ENCODE measurements at places on chromosomes 7 and 10.

DNA sequence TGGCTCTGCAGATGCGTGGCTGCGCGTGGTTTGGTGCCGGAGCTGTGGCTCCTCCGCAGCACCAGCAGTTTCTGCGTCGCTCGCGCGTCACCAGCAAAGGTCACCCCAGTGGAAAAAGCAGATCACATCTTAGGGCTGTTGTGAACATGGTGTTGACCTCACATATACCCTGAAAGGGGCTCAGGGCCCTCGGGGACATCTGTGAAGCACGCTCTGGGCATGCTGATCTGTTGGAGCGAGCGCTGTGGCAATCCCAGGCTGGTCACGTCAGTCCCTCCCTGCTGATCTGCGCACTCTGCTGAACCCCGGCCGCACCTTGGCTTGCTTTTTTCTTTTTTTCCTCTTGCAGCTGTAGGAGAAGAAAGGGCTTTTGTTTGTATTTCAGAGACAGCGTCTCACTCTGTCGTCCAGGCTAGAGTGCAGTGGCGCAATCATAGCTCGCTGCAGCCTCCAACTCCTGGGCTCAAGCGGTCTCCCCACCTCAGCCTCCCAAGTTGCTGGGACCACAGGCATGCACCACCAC, 33.3 kb upstream of the AP5Z1 start:
- peaks cover 64% of the 10 kb centered on the region for H3K4me1 ChIP-seq
- no peak overlapping the region for H3K27ac ChIP-seq
- DNase-seq: no peak

DNA sequence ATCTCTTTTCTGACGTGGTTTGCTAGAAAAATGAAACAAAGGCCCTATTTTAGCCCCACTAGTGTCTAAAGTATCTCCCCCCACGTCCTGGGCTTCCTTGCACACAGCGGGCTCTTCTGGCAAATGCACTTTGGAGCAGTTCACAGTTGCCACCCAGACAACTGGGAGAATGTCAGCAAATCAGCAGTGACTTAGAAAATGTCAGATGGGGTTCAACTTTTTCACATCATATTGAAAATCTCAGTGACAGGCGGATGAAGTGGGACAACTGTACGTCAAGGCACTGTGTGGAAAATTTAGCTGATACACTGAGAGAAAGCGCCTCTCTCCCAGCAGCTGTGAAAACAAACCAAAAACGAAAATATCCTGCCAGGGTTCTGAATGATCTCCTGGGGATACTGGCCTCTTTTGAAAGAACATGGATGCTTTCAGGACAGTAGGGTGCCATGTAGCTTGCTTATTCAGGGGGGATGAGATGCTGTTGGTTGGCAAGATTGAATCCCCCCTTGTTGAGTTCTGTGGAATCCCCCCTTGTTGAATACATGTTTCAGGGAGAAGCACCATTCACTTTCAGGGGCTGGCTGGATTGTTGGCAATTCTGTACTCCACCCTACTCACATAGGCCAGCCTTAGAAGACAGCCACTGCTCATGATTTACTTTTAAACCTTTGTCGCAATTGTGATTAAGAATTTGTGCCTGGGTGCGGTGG, 372.8 kb upstream of the CELF2 start:
- peaks cover 14% of the 10 kb centered on the region for H3K4me1 ChIP-seq
- no peak overlapping the region for H3K4me3 ChIP-seq
- no peak for DNase-seq
- H3K27me3 ChIP-seq: no peaks in the 10 kb centered on the region
- H3K27ac ChIP-seq: no peak overlapping the region

- no peaks in the 10 kb centered on the region for H3K36me3 ChIP-seq
- H3K4me3 ChIP-seq: no peak overlapping the region
- no peaks in the 10 kb centered on the region for H3K27me3 ChIP-seq
- no peak for DNase-seq
- H3K27ac ChIP-seq: no peak overlapping the region
Observed at GRCh38 chr7:90216080-90216674, 4.6 kb downstream of the STEAP2 start.

GRCh38 chr10:31101123-31101522, 69.5 kb upstream of the ZNF438 start:
- H3K4me3 ChIP-seq: no peak overlapping the region
- DNase-seq: no peak
- no peak overlapping the region for H3K27ac ChIP-seq
- H3K4me1 ChIP-seq: no peaks in the 10 kb centered on the region
- H3K27me3 ChIP-seq: no peaks in the 10 kb centered on the region

DNA sequence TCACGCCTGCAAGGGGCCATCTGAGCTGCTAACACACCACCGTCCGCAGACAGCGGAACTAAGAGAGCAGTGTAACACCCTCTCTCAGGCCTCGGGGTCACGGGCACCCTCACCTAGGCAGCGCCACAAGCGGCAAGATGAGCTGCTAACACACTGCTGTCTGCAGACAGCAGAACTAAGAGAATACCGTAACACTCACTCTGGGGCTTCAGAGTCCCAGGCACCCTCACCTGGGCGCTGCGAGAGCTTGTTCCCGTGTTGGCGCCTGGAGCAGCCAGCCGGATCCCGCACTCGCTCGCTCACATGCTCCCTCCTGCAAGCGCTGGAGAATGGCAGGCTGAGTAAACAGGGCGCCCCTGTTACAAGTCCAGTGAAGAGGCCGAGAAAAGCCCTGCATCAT, 160.2 kb downstream of the SRPK2 start:
- no peaks in the 10 kb centered on the region for H3K27me3 ChIP-seq
- no peak overlapping the region for H3K27ac ChIP-seq
- H3K36me3 ChIP-seq: no peaks in the 10 kb centered on the region
- H3K4me3 ChIP-seq: no peak overlapping the region
- peaks cover 18% of the 10 kb centered on the region for H3K4me1 ChIP-seq

- no peaks in the 10 kb centered on the region for H3K36me3 ChIP-seq
Observed at GRCh38 chr7:101781439-101781838, 36.0 kb upstream of the CUX1 start.

DNA sequence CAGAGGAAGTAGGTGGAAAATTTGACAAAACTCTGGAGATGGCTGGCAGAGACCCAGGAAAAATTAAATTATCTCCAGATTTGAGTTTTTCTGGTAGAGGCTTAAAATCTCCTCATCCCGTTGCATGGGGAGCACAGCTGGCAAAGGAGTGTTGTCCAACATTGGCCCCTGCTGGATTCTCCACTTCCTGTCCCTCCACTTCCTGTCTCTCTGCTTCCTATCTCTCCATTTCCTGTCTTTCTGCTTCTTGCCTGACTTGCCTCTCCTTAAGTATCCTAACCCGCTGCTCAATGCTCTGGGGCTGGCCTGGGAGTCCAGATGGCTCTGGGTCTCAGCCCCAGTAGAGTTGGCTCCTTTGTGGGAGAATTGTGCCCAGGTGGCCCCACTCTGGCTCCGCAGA, 65.8 kb upstream of the EMX2 start:
- H3K36me3 ChIP-seq: no peaks in the 10 kb centered on the region
- no peak for DNase-seq
- H3K4me3 ChIP-seq: no peak overlapping the region
- peak overlapping the region; percentile 74 for H3K27ac ChIP-seq
- no peaks in the 10 kb centered on the region for H3K27me3 ChIP-seq

DNA sequence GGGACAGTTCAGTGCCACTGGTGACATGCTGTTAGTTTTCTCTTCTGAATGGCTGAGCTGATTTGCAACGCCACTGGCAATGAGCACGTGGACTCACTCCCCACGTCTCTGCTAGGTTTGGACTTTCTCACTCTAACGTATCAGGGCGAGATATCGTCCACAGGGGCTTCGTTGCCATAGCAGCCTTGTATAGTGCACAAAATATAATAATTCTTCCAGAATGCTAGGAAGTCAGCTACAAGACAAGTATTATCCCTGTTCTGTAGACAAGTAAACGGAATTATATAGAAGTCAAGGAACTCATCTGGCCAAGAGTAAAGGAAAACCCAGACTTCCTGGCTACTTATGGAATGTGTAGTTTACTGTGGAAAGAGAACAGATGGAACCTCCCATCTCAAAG, 226.8 kb downstream of the ARHGAP21 start:
- H3K27me3 ChIP-seq: no peaks in the 10 kb centered on the region
- H3K4me3 ChIP-seq: no peak overlapping the region
- no peak overlapping the region for H3K27ac ChIP-seq
- no peaks in the 10 kb centered on the region for H3K4me1 ChIP-seq
- DNase-seq: no peak

- peaks cover 66% of the 10 kb centered on the region for H3K4me1 ChIP-seq
- H3K4me3 ChIP-seq: peak overlapping the region; percentile 50
Observed at GRCh38 chr7:4725850-4726450, 43.9 kb downstream of the FOXK1 start.

GRCh38 chr10:113554214-113554613, 1.4 kb downstream of the HABP2 start:
- H3K4me3 ChIP-seq: no peak overlapping the region
- H3K36me3 ChIP-seq: no peaks in the 10 kb centered on the region
- no peaks in the 10 kb centered on the region for H3K27me3 ChIP-seq
- DNase-seq: no peak

DNA sequence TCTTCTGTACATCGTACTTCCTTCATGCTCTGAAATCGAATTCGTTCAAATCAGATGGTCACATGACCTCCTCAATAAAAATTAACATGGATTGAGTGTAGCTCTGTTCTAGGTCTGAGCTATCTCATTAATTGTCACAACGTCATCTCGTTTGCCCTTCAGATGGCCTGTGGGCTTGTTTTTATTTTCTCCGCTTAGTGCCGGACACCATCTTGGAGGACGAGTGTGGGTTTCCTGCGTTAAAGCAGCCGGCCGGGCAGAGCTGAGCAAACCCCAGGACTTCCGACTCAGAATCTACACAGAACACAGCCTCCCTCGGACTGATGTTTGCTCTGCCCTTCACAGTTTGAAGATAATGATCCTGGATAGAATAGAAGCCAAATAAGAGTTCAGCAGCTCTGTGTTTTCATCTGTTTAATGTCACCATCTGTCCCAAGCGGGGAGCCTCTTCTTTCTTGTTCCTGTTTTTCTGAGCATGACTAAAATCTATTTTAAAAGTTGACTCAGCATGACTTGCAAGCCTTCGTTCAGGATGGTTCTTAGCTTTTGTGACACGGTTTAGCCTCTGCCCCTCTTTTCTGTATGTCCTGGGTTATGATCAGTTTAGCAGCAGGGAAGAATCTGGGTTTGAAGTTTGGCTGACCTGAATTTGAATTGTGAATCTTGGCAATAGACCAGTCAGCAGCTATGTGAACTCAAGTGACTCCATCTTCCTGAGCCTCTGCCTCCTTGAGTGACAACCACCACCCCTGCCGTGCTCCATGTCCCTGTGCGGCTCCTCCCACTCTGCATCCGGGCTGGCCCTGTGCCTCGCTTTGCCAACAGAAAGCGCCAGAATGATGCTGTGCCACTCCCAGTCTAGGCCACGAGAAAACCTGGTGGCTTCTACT, 30.6 kb upstream of the GALNTL5 start:
- no peak for DNase-seq
- no peaks in the 10 kb centered on the region for H3K36me3 ChIP-seq
- H3K27me3 ChIP-seq: no peaks in the 10 kb centered on the region

- H3K4me3 ChIP-seq: no peak overlapping the region
- no peaks in the 10 kb centered on the region for H3K36me3 ChIP-seq
- no peak overlapping the region for H3K27ac ChIP-seq
- no peaks in the 10 kb centered on the region for H3K27me3 ChIP-seq
- DNase-seq: no peak
Observed at GRCh38 chr10:35705051-35705450, 63.0 kb upstream of the FZD8 start.

DNA sequence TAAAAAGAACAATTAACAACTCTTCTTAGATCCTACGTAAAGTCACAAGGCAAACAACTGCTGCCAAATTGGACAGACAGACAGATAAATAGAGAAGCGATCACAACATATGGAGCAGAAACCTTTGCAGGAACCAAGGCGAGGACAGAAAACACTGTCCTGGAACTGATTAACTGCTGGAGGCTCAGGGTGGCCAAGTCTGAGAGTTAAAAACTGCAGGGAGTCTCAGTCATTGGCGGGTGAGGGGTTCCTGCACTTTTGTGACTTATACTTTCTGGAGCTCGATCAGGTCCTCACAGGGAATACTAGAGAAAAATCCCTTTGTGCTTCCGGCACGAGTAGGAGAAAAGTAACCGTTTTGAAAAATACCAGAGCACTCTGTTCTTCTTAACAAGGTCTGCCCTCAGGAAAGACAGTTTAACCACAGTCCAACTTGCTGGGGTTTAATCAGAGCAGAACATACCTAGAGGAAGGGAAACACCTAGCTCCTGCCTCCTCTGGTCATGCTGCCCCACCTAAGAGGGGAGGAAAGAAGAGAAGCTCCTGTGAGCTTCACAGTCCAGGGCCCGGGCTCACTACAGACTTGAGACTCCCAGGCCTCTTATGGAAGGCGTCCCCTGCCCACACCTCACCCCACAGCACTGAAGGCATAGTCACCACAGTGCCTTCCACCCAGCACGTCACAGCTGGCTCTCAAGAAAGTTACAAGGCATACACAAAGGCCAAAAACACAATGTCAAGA, 74.9 kb downstream of the LARP4B start:
- H3K4me1 ChIP-seq: peaks cover 10% of the 10 kb centered on the region
- no peak overlapping the region for H3K27ac ChIP-seq
- H3K4me3 ChIP-seq: no peak overlapping the region
- no peaks in the 10 kb centered on the region for H3K36me3 ChIP-seq
- H3K27me3 ChIP-seq: no peaks in the 10 kb centered on the region

GRCh38 chr10:88130912-88131311, 267.5 kb downstream of the PTEN start:
- no peak overlapping the region for H3K4me3 ChIP-seq
- H3K4me1 ChIP-seq: peaks cover 16% of the 10 kb centered on the region
- H3K27ac ChIP-seq: no peak overlapping the region
- DNase-seq: no peak
